ENCODE measurements at places on chromosomes 6 and 20.

DNA sequence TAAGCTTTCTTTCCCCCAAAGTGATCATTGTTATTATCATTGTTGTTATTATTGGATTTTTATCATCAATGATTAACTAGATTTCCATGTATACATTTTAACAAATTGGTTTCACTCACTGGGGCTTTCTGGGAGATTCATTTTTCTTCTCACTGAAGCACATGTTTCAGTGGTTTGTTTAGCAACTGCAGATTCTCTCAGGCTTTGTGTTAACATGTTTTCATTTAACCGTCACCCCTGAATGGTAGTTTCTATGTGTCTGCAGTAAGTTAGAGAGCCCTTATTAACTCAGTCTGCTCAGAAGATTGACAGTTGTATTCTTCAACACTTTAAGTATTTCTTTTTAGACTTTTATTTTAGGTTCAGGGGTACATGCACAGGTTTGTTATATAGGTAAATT lies 12.4 kb downstream of the ZKSCAN4 start:
- DNase-seq, result no peak

- DNase-seq, result no peak
Measured at GRCh38 chr20:2114990-2115681, 13.5 kb downstream of the STK35 start.

DNA sequence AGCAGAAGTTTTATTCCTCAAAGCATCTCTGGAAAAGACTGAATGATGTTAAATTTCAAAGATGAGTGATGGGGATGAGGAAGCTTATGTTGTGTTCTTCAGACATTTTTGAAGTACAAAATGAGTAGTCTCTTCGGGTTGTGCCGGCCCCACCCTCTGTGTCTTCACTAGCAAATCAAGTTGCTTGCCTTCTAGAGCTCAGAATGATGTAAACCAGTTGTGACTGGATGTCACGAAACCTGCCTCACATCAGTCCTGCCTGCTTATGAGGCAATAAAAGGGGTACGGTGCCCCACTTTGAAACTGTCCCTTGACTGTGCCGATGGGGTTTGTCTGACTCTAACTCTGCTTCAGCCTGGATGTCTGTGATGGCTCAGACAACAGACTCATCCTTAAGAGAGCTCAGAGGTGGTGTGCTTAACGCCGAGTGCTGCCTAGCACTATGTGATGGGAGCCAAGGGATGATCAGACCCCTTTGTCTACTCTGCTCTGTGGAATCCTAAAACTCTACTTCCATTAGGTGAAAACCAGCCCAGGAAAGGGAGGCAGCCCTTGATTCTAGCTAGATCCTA lies 19.0 kb downstream of the TOMM34 start:
- DNase-seq, result no peak

GRCh38 chr6:14903176-14904038 lies 342.5 kb upstream of the JARID2 start:
- no peak for DNase-seq

Data from spleen (tissue), 13 donors.